ENCODE measurements at places on chromosomes 6 and 20.
A peak's percentile ranks its signal among the peaks of the same experiment; 100 is the strongest.

- H3K27me3 ChIP-seq = no peaks in the 10 kb centered on the region
- DNase-seq = no peak
- no peak overlapping the region for H3K4me3 ChIP-seq
- no peaks in the 10 kb centered on the region for H3K4me1 ChIP-seq
- no peak overlapping the region for H3K27ac ChIP-seq
- no peaks in the 10 kb centered on the region for H3K36me3 ChIP-seq
Measured at GRCh38 chr20:42740226-42740870, 449.4 kb downstream of the PTPRT start.

- H3K4me3 ChIP-seq = no peak overlapping the region
- no peaks in the 10 kb centered on the region for H3K27me3 ChIP-seq
- no peak overlapping the region for H3K27ac ChIP-seq
- peaks cover 9% of the 10 kb centered on the region for H3K36me3 ChIP-seq
- DNase-seq = no peak
Measured at GRCh38 chr20:16317445-16318362, 255.5 kb downstream of the KIF16B start.

GRCh38 chr20:36984257-36984638 is 32.7 kb upstream of the SAMHD1 start:
- H3K27me3 ChIP-seq = no peaks in the 10 kb centered on the region
- no peak for DNase-seq
- peaks cover 13% of the 10 kb centered on the region for H3K36me3 ChIP-seq
- H3K4me1 ChIP-seq = peaks cover 17% of the 10 kb centered on the region

DNA sequence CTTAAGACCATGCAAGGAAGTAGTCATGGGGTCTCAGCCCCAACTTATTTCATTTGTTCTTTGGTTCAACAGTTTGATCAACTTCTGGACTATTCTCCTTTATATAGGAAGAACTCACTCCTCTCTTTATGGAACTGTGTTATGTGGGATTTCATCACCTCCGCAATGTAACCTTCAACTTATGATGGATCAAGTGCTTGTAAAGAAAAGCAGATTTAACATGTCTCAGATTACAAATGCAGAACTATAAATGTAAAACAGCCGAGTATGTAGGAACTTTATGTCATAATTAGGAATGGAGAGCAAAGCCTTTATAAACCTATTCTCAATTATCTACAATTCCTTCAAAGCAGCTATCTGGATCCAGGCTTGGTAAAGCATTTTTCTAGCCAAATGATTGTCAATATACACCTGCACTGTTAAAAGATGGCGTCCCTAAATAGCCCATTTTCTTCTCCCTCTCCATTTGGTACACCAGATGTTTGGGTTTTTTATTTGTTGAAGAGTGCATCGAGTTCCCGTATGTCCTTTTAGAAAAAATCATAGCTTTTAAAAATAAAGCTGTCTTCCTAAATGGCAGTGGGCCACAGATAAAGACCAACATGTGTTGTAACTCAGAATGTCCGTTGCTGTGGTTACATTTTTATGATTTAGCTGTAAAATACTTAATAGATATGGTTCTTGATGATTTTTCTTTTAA is 985.1 kb upstream of the SLC35B3 start:
- no peak overlapping the region for H3K27ac ChIP-seq
- no peak for DNase-seq
- no peak overlapping the region for H3K4me3 ChIP-seq
- H3K4me1 ChIP-seq = no peaks in the 10 kb centered on the region
- no peaks in the 10 kb centered on the region for H3K36me3 ChIP-seq

- H3K36me3 ChIP-seq = no peaks in the 10 kb centered on the region
- DNase-seq = no peak
- no peak overlapping the region for H3K4me3 ChIP-seq
- H3K4me1 ChIP-seq = no peaks in the 10 kb centered on the region
Measured at GRCh38 chr20:40519918-40520317, 169.1 kb downstream of the MAFB start.

GRCh38 chr6:157376241-157376640 is 4.7 kb upstream of the ZDHHC14 start:
- peak overlapping the region; percentile 52 for H3K27ac ChIP-seq
- no peaks in the 10 kb centered on the region for H3K36me3 ChIP-seq
- H3K4me3 ChIP-seq = no peak overlapping the region
- H3K27me3 ChIP-seq = peaks cover 3% of the 10 kb centered on the region
- H3K4me1 ChIP-seq = peaks cover 23% of the 10 kb centered on the region
- peak; percentile 65 for DNase-seq

GRCh38 chr20:34517114-34517505 is 888 bp downstream of the DYNLRB1 start:
- no peak for DNase-seq
- peaks cover 6% of the 10 kb centered on the region for H3K36me3 ChIP-seq
- H3K27me3 ChIP-seq = no peaks in the 10 kb centered on the region
- H3K4me3 ChIP-seq = peak overlapping the region; percentile 98
- H3K27ac ChIP-seq = peak overlapping the region; percentile 96

- DNase-seq = no peak
- H3K4me3 ChIP-seq = no peak overlapping the region
- no peak overlapping the region for H3K27ac ChIP-seq
- H3K4me1 ChIP-seq = no peaks in the 10 kb centered on the region
- H3K27me3 ChIP-seq = no peaks in the 10 kb centered on the region
- no peaks in the 10 kb centered on the region for H3K36me3 ChIP-seq
Measured at GRCh38 chr6:38323216-38323615, 316.5 kb downstream of the BTBD9 start.

DNA sequence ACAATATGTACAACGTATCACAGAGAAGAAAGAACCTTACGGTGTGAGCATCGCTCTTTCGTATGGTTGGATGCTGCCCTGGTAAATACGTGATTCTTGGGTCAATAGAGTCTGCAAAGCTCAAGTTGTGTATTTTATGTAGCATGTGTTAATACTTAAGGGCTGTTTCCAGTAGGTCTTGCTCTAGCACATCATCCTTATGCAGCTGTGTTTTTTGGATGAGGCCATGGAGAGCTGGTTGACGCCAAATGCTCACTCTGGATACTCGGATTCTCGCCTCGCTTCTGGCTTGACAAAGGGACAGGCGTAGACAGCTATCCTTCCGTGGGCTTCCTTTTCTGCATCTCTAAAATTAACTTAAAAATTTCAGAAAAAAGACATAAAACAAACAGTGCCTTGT is 38.9 kb downstream of the SNRNP48 start:
- H3K4me3 ChIP-seq = no peak overlapping the region
- H3K4me1 ChIP-seq = no peaks in the 10 kb centered on the region
- H3K27me3 ChIP-seq = peaks cover 4% of the 10 kb centered on the region
- no peaks in the 10 kb centered on the region for H3K36me3 ChIP-seq
- H3K27ac ChIP-seq = no peak overlapping the region
- DNase-seq = no peak

DNA sequence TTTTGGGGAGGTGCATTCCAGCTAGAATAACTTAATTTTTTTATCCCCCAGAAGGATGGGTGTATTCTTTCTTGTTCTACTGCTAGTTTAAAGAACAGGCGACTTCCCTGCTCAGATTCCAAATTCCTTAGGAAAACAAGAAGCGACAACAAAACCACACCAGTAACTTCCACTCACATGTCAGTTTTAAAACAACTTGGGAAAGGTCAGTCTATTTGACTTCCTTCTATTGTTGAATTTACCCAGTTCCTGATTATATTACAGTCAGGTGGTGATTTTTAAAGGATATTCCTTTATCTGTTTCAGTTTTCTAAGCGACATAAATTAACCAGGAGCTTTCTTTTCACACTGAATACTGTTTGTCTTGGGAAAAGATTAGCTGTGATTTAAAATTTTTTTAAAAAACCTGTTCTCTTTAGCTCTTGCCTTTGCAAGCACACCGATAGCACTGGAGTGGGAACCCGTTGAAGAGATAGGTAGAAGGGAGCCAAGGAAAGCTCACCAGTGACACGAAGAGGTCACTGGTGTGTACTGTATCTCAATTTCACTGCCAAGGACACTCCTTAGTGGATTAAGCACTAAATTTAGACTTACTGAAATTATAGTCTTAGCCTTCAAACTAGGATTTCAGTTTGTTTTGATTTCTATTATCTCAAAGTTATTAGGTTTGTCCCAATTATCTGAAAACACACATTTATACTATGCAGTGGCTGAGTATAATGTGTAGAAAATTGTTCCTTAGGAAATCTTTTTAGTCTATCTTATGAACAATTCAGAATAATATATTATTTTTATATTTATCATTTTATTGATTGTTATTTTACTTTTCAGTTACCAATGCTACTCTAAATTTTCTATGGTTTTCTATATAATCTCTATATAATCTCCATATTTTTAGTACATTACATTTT is 22.3 kb downstream of the MARCKS start:
- no peak overlapping the region for H3K4me3 ChIP-seq
- no peak overlapping the region for H3K27ac ChIP-seq

DNA sequence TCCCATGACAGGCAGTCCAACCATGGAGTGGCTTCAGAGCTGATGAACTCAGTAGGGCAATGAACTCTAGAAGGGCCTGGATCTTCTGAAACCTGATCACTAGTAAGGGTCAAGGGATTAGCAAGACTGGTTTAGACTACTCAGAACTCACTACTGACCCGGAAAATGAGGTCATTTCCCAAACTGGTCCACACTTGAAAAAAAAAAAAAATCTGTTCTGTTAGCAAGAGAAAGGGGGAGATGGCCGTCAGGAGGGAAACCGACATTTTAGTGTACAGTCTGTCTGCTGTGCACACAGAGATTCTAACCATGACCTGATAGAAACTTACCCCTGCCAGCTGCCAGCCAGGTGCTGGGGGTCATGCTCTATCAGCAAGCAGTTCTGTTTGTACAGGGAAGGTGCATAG is 262.4 kb upstream of the AGPAT4 start:
- no peaks in the 10 kb centered on the region for H3K4me1 ChIP-seq
- H3K27ac ChIP-seq = no peak overlapping the region
- H3K36me3 ChIP-seq = no peaks in the 10 kb centered on the region
- no peak overlapping the region for H3K4me3 ChIP-seq
- no peak for DNase-seq

DNA sequence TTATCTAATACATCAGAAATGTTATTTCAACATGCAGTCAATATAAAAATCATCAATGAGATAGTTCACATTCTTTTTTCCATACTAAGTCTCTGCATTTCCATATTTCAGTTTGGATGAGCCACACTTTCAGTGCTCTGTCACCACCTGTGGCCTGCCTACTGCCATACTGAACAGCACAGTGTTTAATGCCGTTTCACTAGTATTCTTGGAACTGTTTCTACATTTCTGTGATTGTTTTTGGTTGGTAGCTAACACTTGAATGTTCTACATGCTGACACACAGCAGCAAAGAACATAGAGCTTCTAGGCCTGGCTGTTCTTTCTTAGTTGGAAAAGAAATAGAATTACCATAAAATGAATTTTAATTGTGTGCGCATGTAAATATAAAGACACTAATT is 61.4 kb upstream of the KIF25 start:
- H3K4me1 ChIP-seq = no peaks in the 10 kb centered on the region
- H3K4me3 ChIP-seq = no peak overlapping the region
- H3K27me3 ChIP-seq = peaks cover 10% of the 10 kb centered on the region
- DNase-seq = no peak
- H3K27ac ChIP-seq = no peak overlapping the region

DNA sequence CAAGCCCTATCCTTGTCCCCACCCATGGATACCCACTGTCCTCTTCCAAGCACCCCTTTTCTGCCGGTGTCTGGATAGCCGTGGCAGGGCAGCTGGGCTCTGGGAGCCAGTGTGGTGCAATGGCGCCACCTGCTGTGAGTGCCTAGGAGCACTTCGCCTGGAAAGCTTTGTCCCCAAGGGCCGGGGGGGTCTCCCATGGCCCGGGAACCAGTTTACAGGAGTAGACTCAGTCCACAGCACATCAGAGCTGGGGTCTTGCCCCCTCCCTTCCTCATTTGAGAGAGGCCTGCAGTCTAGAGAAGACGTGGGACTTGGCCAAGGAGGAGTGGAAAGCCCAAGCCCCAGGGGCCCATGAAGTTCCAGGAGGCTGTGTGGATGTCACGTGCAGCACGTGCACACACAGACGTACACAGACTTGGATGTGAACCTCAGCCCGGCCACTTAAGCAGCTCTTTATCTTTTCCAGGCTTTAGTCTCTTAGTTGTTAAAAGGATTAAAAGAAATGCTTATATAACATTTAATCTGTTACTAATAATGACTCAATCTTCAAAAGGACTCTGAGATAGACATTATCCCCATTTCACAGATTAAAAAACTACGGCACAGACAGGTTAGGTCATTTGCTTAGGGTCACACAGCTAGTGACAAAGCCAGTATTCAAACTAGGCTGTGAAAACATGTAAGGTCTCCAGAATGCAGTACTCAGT is 40.9 kb upstream of the CDH22 start:
- DNase-seq = peak; percentile 64
- H3K27me3 ChIP-seq = no peaks in the 10 kb centered on the region
- no peak overlapping the region for H3K4me3 ChIP-seq
- H3K27ac ChIP-seq = no peak overlapping the region

DNA sequence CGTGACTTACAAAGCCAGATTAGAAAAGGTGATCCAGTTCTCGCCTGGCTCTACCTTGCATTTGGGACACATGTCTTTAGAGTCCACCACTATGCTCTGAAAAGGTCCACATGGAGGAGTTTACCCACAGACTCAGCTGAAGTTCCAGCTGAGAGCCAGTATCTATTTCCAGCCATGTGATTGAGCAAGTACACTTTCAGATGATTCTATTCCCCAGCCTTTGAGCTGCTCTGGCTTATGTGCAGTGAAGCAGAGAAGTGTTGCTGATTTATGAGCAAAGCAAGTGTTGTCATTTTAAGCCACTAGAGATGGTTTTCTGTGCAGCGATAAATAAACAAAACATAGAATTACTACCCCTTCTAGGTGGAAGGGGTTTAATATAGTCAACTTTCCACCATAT is 520.8 kb upstream of the RNF217 start:
- H3K4me3 ChIP-seq = no peak overlapping the region
- H3K27ac ChIP-seq = no peak overlapping the region
- no peaks in the 10 kb centered on the region for H3K27me3 ChIP-seq
- H3K4me1 ChIP-seq = no peaks in the 10 kb centered on the region

DNA sequence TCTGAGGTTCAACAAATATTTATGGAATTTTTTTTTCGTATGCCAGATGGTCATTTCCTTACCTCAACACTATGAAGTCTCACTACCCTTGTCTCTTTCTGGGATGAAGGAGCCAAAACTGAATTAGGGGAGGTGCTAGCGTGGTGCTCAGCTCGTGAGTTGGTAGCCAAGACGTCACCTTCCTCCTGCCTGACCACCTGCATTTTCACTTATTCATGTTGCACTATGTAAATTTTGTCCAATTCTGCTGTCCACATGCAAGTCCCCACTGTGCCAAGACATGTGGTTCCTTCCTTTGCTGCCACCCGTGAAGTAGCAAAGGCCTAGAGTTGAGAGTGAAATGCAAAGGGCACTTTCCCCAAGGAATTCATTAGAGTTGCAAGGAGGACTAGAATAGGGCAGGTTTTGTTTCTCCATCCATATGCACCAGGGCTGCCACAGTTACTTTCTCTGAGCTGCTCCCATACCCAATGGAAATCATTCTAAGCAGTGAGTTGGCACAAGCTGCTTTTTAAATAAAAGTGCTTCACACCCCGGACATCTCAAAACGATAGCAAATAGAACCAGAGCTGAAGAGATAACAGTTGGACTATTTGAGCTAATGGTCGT is 591.3 kb upstream of the NOX3 start:
- no peaks in the 10 kb centered on the region for H3K4me1 ChIP-seq
- H3K27me3 ChIP-seq = no peaks in the 10 kb centered on the region
- no peak overlapping the region for H3K27ac ChIP-seq
- H3K36me3 ChIP-seq = no peaks in the 10 kb centered on the region

GRCh38 chr20:58184984-58185383 is 43.5 kb downstream of the ANKRD60 start:
- no peak overlapping the region for H3K4me3 ChIP-seq
- no peaks in the 10 kb centered on the region for H3K4me1 ChIP-seq
- no peak overlapping the region for H3K27ac ChIP-seq
- peaks cover 23% of the 10 kb centered on the region for H3K27me3 ChIP-seq
- H3K36me3 ChIP-seq = no peaks in the 10 kb centered on the region
